ENCODE measurements at places on chromosomes 7 and 10. TPM values are rescaled to one million over a fixed set of nuclear protein-coding genes. Genes with fewer than 3 reads are reported as not detected.

DNA sequence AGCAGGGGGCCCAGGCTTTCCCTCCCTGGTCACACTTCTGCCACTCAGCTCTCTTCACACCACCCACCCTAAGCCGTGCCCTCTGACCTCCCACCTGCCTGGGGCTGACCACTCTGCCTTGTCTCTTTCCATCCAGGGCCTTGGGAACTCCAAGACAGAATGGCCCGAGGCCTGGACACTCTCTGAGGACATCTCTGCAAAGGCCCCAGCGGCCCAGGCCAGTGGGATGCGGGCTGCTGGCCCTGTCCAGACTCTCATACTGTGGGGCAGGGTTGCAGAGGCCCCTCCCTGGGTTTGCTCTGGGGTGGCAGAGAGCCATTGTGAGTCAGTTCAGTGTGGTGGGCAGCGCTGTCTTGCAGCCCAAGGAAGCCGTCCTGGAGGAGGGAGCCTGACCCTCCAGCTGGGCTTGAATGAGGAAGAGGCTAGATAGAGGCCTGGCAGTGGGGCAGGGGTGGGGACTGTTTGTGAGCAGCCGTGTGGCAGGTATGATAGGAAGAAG lies 39.9 kb upstream of the RABGEF1 start:
- DNase-seq, result no peak

DNA sequence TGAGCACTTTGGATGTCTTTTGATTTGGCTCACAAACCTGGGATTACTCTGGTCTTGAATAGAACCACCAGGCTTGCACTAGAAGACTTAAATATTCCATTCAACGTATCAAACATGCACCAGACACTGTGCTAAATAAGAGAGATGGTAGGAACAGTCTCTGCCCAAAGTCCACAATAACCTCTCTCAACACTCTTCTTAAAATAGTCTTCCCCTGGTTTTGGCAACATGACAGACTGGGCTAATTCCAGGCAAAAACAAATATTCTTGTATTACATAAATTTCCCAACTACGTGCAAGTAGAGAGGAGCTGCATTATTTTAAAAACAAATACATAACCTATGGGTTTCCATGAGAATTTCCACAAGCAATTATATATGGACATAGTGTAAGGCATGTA lies 64.8 kb upstream of the PAPSS2 start:
- DNase-seq, result no peak

The FZD8 gene
- total RNA-seq, result 5.7 TPM

DNA sequence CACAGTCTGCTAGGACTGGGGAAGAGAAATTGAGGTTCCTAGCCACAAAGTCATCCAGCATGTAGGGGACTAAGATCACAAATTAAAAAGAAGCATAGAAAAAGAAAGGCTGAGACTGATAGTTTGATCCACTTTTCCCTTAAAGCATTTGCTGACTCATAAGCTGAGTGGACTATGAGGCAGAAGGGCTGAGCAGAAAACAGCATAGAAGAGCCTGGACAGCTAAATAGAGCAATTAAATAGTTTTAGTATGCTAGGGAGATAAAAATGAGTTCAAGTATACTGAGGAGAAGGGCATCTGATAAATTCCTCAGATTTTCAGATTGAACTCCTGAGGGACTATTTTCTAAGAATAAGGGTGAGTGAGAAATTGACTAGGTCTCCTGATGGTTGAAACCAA lies 155.9 kb upstream of the EGR2 start:
- DNase-seq, result no peak

DNA sequence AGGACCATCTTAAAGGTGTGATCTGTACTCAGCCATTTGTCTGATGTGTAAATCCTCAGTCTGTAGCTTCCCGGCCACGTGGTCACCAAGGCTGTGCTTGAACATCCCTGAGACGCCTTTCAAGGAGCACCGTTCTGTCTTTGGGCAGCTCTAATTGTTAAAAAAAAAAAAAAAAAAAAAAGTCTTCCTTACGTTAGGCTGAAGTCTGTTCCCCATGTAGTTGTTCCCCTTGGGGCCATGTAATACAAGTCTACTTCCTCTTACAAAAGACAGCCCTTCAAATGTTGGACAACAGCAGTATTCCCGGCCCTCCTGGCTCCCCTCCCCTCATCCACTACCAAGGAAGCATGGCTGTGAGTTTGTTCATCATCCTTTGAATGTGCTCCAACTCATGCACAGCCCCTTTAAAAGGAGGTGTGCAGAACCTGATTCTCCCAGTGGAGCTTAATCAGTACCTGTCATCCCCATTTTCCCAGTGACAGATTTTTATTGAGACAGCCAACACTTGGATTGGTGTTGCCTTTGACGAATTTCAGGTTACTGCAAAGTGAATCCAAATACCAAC lies 392.2 kb upstream of the GALNT17 start:
- DNase-seq, result no peak

- no peak for DNase-seq
These were observed 115.9 kb downstream of the CCNY start for GRCh38 chr10:35452171-35452570.
